ENCODE measurements at places on chromosomes 2 and 18.

GRCh38 chr2:75555701-75556100 lies 5.0 kb downstream of the EVA1A start:
- DNase-seq = no peak

DNA sequence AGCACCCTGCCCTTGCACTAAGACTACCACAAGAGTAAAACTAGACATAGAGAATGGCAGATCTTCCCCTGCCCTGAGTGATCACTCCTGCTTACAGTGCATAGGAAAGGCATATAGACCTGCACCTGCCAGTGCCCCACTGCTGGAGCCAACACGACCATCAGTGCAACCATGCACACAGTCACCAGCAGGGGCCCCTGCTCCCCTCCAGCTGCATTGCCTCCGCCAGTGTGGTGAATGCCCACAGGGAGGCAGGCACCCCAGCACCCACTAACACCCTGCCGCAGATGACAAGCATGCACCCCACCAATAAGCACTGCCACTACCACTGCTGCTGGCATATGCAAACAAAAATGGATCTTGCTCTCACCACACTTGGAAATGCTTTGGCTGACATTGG lies 478.8 kb downstream of the ADCYAP1 start:
- no peak for DNase-seq

DNA sequence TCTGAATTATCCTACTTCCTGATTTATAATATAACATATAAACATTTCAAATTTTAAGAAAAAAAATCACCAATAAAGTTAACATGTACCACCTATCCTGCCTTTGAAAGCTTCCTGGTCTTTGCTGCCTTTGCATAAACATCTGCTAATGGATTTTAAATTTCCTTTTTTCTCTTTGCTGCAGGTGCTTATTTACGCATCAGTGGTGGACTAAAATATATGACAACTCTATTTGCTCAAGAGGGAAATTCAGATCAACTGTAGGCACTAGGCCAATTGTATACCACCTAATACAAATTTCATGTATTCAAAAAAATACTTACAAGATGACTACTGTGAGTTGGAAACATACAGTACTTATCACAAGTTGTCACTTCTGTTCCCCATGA lies 57.2 kb downstream of the RAD51AP2 start:
- DNase-seq = no peak

- no peak for DNase-seq
These were observed 197.2 kb downstream of the CYP26B1 start for GRCh38 chr2:71950256-71951082.

DNA sequence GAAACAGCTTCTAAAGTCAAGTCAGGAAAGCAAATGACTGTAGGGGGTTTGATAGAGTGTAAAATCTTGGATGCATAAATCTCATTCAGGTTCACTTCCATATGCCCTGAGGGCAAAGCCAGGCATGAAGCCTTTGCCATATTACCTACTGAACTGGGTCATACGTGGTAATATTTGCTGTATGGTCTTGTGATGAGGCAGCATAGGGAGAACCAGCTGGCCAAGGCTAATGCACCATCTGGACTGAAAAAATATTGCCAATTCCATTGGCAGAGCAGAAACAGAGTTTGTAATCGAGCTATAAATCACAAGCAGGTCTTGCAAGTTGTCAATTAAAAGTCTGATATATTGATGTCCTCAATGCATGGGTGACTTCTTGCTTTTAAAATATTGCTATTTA lies 243.8 kb downstream of the ERBB4 start:
- DNase-seq = no peak

- DNase-seq = no peak
These were observed 34.7 kb downstream of the CRACDL start for GRCh38 chr2:98901291-98901690.

- no peak for DNase-seq
These were observed 59.9 kb downstream of the TNP1 start for GRCh38 chr2:216799873-216800431.

Data from stimulated activated CD4-positive, alpha-beta T cell treated with anti-CD3 and anti-CD28 coated beads, Interleukin-1b, Interleukin-23, amount 100 ng/mL, for 4 hours (primary cell).